NCI-H1417 (cell line): ENCODE measurements at places on chromosomes 5 and 9.

GRCh38 chr5:170509348-170509660 is 5.5 kb downstream of the KCNIP1 start:
- DNase-seq, result no peak

DNA sequence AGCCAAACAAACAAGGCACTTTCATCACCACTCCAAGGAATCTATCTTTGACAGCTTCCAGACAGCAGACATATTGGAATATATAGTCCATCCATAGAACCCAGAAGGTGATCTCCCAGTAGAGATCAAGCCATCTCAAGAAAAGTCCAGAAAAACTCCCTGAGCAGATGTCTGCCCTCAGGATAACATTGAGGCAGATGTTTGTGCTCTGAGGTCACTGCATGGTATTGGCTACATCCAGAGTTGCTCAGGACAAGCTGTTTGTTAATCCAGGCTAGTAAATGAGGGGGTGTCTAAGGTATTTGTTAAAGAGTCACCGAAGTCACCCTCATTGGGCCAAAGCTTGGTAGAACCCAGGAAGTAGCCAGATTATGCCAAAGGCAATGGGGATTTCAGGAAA is 556.3 kb upstream of the KLF4 start:
- DNase-seq, result no peak

DNA sequence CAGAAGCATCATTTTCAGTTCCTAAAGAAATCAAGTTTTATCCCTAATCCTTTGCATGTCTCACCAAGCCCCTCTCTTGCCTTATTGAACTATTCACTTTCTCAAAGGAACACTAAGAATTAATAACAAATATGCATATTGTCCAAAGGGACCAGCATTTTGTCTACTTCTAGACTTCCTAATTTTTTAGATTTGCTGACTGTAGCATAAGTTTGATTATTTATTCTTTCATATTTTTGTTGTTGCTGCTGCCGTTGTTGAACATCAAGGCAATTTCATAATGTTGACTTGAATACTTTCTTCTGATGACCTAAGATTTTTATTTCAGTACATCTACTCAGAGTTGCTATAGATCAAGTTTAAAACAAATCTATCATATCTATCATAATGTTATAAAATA is 111.2 kb upstream of the HAPLN1 start:
- DNase-seq, result no peak

DNA sequence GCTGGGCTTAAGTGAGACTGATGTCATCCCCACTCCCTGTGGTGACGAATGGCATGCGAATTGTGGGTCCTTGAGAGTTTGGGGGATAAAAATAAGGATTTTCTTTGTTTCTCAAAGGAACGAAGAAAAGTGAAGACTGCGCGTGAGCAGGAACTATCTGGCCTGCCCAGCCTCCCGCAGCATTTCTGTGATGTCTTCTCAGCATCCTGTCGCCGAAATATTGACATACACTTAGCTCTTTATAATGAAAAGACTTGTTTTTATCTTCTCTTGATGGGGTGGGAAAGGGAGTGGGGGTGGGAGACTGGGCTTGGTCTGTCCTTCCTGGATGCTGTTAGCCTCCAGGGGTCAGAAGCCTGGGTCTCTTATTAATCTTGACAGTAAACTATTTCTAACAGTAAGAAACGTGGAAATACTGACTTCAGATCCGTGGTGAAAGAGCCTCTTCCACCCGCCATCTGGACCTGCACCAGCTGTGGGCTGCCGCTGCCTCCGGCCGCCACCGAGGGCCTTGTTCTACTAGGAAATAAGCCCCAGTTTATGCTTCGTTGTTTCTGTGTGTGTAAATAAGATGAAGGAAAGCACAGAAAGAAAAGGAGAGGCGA is 239.6 kb downstream of the FANCC start:
- no peak for DNase-seq

GRCh38 chr9:130665431-130666392 is 1.3 kb downstream of the PRDM12 start:
- DNase-seq, result no peak

GRCh38 chr5:1445313-1445688 is at the start of gene SLC6A3:
Gene SLC6A3, minus strand, starts transcription at chr5:1445440. Its CDS starts 2,243 bp downstream, at chr5:1443197.
- DNase-seq, result no peak

DNA sequence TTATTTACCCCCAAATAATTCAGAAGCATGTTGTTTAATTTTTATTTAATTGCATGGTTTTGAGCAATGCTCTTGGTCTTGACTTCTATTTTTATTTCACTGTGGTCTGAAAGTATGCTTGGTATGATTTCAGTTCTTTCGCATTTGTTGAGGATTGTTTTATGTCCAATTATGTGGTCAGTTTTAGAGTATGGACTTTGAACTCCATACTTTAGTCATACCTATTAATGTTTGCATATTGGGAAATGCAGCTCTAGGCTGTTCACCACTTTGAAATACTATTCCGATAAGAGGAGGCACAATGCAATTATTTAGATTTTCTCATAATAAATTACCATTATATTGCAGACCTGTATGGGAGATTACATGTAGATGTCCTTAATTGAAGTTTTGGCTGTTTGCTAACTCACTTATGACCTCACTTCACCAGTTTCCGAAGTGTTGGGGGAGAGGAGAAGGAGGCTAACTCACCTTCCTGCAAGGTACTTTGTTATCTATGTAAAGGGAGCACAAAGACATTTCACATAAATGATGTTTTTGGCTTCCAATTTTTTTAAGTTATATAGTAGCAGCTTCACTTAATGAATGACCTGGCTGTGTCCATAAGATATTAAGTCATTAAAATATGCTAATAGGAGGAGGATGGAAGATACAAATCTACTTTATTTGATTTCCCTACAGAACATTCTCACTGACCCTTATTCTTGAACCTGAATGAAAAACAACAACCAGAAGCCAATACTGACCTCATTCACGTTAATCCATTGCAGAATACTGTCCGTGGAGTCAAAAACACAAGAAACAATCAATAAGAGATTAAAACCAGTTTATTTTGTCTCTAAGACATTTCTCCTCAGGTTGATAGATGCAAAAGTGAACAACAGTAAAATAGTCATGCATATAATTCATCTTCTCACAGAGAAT is 970.3 kb upstream of the ARRDC3 start:
- no peak for DNase-seq

DNA sequence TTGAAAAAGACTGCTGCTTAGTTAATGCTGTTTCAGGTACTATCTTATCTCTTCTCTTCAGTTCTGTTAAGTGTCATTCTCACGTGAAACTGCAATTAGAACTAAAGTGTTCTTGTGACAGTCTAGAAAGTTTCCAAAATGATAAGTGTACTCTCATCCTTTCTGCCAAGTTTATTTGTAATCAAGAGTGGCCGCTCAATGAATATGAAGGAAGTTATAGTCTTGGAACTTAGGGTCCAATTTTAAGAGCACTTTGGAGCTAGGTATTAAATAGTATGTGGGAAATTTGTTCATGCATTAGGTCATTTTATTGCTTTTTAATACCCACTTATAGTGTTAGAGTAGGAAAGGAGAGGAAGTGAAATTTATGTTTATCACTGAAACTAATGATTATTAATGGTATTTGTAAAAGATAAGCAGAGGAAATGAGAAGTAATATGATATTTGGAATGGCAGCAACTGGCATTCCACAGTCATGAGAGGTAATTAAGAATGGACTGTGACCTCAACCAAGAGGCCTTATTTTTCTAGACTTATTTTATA is 20.4 kb downstream of the XRCC4 start:
- DNase-seq, result peak; percentile 53

- no peak for DNase-seq
These were observed 9.7 kb upstream of the OBP2A start for GRCh38 chr9:135536216-135536615.

- DNase-seq, result no peak
These were observed 68.8 kb upstream of the NTRK2 start for GRCh38 chr9:84600739-84601138.

DNA sequence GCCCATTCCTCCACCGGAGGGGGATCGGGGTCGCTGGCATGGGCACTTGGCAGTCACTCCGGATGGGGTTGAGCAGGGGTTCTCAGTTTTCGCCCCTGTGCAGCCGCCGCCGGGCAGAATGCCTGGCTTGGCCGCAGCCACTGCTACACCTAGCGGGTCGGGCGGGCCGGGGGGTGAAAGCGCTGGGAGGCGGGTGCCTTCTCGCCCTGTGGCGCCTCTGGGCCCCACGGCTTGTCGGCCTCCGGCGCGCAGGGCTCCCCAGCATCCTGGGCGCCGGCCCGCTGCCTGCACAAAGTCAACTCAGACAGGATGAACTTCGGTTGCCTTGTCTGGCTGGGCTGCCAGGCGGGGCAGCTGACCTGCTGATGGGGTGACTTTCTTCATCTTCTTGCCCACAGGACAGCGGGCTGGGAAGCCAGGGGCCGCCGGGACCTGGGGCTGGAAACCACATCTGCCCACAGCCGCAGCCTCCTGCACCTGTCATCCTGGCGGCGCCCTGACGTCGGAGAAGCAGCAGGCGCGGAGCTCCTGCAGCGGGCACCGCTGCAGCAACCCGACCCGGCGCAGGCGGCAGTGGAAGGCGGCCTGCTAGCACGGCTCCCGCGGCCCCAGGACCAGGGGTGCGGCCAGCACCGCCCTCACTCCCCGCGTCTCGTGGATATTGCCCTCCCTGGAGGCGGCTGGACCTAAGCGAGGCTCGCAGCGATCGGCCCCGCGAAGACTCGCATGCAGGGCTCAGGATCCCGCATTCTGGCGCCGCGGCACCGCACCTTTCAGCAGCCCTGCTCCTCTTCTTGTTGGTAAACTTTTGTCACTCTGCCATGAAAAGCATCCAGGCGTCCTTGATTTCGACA is 1.3 kb upstream of the ANKRD18A start:
- peak; percentile 55 for DNase-seq

DNA sequence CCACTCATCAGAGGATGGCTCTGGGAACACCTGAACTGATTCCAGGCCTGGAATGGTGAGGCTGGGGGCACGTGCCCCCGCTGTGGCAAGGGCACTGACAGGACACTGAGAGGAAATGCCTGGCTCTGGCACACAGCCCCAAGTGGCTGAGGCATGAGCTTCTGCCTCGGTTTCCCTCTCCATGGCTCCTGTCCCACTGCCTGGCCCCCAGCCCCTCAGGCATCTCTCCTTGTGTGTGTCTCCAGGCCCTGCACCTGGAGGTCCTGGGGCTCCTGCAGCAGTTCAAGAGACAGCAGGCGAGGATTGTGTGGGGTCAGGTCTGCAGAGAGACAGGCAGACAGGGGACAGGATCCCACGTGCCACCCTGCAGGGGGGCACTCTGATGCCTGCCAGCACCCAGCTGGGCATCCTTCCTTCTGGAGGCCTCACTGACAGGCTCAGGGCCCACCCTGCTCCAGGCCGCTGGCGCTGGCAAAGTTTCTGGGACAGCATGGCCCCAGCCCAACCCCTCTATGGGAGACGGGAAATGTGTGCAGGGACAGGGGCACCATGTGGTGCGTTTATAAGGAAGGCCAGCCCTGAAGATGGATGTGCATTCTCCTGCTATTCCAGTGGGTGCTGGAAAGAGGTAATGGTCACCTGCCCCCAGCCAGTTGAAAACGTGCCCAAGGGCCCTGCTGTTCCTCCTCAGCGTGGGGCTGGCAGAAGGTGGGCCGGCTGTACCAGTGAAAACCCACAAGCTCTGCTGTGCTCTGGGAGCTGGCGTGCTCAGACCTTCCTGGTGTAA is 66.0 kb downstream of the RASGEF1C start:
- DNase-seq, result no peak

- no peak for DNase-seq
These were observed 6.2 kb downstream of the CD180 start for GRCh38 chr5:67190410-67190809.

- peak; percentile 32 for DNase-seq
These were observed 231.3 kb downstream of the NPR3 start for GRCh38 chr5:32942225-32942989.

DNA sequence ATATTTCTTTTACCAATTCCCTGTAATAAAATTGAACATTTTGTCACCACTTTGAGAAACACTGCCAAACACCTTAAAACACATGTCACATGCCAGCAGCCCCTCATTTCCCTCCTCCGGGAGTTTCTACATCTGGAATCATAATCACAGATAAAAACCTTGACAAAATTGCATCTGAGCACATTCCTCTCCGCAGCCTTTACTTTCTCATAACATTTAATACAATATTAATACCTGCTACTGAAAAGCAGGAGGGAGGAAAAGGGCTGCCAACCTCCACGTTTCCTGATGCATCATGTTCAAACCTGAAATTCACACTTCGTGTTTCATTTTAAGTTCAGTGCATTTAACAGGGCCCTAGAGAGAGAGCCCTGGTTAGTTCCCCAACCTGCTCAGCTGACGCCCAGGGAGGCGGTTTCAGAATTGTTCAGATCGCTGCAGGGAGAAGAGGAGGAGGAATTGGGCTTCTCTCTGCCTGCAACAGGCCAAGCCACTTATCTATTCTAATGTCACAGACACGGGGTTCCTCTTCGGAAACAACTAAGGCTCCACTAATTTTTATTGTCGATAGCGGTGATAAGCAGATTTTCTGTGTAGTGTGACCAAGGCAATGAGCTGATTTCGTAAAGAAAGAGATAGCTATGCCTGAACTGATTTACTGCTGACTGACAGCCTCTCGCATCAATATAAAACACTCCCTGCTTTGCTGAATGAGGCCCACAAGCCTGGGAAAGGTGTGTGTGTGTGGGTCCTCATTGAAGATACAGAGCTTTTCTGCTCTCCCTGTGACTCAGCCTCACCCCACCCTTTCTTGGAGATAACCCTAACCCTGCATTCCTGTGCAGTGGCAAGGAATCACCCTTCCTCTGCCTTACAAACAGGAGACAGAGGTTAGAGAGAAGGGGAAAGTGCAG is 4.9 kb upstream of the LHX2 start:
- peak; percentile 43 for DNase-seq

DNA sequence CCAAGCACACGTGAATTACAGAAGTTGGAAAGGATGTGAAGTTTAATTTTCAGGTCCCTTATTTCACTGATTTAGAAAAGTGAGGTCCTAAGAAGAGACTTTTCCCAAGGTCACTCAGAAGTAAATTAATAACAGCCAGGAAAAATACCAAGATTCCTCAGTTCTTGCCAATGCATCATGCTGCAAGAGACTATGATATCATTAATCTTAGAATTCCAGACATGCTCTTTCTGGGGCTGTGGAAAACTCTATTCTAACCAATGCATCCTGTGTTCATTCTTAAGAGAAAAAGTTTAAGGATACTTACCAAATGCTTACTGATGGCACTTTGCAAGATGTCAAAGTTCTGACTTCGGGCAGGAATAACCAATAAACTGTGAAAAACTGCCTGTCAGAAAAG is 42.8 kb downstream of the TEX10 start:
- DNase-seq, result no peak

DNA sequence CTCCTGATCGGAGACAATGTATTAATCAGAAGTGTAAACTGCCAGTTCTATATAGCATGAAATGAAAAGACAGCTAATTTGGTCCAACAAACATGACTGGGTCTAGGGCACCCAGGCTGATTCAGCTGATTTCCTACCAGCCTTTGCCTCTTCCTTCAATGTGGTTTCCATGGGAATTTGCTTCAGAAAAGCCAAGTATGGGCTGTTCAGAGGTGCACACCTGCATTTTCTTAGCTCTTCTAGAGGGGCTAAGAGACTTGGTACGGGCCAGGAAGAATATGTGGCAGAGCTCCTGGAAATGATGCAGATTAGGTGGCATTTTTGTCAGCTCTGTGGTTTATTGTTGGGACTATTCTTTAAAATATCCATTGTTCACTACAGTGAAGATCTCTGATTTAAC is 22.4 kb downstream of the IL7R start:
- no peak for DNase-seq

GRCh38 chr5:127608077-127608660 is 40.7 kb upstream of the CTXN3 start:
- no peak for DNase-seq
